ENCODE measurements at places on chromosomes 1 and 21.
A peak's percentile ranks its signal among the peaks of the same experiment; 100 is the strongest.

- no peak for DNase-seq
Measured at GRCh38 chr1:87497380-87498203, 168.9 kb downstream of the LMO4 start.

- no peak for DNase-seq
Measured at GRCh38 chr1:234722904-234723720, 113.1 kb upstream of the IRF2BP2 start.

GRCh38 chr1:109475261-109475660 is 8.4 kb upstream of the ATXN7L2 start:
- no peak for DNase-seq

- DNase-seq, result no peak
Measured at GRCh38 chr1:32639489-32640075, 10.8 kb downstream of the ZBTB8OS start.

DNA sequence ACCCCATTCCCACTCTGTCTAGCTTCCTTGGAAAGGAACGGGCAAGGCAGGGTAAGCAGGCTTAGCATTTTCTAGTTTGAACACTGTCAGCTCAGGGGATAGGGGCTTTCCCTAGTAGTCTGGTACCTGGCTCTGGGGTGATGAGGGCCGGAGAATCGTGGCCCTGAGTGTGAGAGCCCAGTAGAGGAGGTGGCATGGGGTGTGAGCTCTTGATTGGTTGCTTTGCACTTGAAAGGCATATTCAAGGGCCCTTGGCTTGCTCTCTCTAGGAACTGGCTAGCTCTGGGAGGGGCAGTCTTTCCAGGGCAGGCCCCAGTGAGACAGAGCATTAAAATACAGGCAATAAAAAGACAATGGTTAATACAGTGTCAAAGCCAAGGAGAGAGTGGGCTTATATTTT is 10.8 kb upstream of the EXTL1 start:
- DNase-seq, result no peak

DNA sequence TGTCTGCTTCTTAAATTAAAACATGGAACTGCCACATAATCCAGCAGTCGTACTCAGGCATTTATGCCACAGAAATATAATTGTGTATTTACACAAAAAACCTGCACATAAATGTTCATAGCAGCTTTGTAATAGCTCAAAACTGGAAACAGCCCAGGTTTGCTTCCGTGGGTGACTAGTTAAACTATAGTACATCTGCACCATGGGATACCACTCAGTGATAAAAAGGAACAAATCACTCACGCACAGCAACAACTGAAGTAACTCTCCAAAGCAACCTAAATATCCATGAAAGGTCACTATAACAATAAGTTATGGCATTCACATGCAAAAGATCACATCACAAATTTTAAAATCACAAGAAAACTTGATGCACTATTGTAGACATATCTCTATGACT is 64.4 kb downstream of the KCNT2 start:
- DNase-seq, result no peak

DNA sequence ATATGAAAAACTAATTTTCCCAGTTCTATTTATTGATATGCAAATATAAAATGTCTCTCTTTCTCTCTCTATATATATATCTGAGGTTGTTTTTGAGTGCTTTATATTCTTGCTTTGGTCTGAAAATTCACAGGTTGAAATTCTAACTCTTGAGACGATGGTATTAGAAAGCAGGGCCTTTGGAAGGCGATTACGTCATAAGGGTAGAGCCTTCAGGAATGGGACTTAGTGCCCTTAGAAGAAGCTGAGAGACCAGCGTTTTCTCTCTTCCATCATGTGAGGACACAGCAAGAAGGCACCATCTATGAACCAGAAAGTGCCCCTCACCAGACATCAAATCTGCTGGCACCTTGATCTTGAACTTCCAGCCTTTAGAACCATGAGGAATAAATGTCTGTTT is 57.4 kb upstream of the PAXBP1 start:
- DNase-seq, result no peak

DNA sequence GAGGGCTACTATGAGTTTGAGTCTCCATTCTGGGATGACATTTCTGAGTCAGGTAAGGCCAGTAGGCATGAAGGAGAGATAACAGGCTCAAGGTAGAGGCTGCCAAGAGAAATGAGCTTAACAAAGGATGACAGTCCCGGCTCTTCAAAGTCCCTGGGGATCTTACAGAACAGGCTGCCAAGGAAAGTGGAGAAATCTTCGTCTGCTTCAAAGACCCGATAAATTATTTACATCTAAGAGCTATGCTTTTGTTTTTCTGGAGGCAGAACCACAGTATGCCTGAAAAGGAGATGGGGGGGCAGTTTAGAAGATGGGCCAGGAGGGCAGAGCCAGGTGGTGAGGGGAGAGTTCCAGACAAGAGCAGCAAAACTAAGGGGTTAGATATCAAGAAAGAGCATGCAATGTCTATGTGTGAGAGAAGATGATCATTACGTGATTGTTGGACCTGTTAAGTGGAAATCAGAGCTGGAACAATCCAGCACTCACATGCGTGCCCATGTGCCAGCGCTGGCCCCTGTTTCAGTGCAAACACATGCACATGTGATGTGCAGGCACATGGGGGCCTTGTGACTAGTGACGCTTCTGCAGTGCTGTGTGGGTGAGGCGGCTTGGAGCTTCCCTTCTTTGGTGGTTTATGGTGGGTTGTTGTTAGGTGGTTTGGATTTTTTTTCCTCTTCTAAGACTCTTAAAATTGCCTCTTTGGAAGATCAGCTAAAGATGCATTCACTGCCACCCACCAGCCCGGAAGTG is 25.7 kb downstream of the CAMK1G start:
- DNase-seq, result no peak

GRCh38 chr1:208747979-208748378 is 503.8 kb upstream of the PLXNA2 start:
- DNase-seq, result no peak

- DNase-seq, result no peak
Measured at GRCh38 chr21:25457411-25457810, 149.9 kb downstream of the MRPL39 start.

- DNase-seq, result peak; percentile 6
Measured at GRCh38 chr1:160428655-160429054, 28.3 kb downstream of the VANGL2 start.

DNA sequence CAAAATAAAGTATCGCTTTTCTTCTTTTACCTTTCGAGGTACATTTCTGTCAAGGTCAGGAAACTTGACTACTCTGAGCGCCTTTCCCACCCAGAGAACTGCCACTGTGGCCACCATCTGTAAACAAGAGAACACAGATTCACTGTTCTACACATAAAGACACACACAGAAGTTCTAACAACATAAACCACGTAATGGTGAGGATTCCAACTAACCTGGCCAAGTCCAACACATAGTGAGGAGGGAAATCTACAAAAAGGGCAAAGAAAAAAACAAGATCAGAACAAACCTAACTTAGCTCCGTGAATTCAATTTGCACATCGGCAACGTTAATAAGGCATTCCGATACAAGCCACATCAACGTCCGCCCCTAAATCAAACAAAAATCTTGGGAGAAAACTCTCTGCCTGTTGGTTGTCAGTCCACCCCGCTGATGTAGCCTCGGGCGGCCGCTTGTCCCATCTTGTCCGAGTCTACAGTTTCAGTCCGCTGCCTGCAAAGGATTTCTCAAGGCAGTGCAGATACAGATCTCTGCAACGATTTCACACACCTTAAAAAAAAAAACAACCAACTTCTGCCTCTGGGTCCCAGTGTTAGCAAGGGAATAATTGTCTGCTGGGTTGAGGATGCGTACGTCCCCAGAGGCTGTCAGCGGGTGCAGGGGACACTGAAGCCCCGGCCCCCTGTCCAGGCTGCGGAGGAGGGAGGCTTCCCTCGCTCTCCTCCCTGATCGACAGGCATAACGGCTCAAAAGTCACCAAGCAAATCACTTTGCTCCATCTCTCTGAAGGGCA is 1.0 kb downstream of the SLC35D1 start:
- peak; percentile 5 for DNase-seq

DNA sequence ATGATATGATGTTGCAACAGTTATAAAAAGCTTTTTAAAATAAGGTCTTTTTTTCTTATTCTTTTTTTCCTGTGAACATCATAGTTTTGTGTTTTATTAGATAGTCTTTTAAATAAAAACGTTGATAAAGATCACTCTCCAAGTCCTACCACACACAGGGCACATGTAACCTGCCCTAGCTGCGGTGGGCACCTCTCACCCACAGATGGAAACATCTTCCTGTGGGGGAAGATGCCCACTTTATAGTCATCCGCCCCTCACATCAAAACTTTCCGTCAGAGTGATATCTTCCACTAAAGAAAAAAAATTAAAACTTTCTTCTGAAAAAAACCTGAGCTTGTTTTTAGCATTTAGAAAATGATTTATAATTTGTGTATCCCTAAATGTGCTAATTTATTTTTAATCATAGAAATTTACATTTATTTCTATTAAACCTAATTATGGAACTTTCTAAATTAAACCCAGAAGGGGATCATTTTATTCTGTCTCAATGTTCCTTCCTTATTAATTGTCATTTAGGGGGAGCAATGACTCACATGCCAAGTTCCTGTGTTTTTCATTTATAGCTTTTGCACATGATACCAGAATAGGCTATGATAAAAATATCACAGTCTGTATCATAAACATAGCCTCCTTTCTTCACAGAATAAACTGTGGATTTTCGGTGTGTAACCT is 24.7 kb downstream of the TNFRSF9 start:
- DNase-seq, result no peak

DNA sequence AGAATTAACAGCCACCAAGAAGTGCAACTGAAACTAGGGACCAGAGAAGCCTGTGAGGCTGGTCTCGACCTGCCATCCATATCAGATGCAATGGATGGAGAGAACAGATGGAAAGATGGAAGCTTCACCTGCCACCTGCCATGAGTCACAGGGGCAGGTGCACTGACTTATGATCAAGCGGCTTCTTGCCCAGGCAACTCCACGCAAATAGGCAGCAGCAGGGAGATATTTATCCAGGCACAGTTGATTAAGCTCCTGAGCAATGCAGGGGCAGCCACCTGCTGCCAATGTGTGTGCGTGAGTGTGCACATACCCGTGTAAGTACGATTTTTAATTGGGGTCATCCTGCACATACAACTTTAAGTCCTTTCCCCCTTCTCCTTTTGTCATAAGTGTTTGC is 174.2 kb downstream of the PTPRU start:
- DNase-seq, result no peak

DNA sequence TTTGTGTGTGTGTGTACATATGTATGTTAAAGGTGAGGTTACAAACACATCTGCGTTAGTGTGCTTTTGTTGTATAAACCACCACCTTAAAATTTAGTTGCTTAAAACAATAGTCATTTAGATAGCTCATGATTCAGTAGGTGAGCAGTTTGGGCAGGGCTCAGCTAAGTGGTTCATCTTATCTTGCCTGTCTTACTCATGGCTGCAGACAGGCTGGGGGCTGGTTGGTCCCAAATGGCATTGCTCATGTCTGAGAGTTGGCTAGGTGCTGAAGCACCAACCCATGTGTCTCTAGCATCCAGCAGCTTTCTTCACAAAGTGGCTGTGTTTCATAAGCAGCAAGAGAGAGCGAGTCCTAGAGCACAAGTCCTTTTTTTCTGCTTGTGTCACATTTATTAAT is 91.4 kb downstream of the MACF1 start:
- no peak for DNase-seq

DNA sequence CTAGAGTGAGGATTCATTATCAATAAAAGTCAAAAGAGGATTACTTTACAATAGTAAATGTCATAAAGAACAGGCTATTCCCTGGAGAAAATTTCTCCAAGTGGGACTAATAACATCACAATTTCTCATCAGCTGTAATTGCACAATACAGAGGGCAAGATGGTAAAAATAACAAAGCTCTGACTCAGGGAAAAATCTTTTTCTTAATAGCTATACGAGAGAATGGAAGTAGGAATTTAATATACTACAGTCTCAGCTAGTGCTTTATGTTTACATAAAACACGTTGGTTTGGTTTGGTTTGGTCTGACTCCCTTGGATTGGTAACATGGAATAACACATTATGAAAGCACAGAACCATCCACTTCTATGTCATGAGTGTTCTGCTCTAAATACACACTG is 397.6 kb downstream of the LRRIQ3 start:
- no peak for DNase-seq

DNA sequence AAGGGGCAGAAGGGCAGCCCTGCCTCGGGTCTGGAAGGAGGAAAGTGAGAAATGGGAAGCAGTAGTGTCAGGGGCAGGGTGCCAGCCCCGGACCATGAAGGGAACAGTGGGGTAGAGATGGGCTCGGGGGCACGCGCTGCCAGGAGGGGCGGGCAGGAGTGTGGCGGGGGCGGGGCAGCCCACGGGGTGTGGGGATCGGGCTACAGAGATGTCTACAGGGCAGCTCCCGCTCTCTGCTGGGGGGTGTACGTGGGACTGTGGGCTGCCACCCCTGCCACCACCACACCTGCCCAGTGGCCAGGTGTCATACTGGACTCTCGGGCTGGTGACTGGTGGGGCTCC is 7.4 kb downstream of the ARHGEF16 start:
- DNase-seq, result no peak

- DNase-seq, result no peak
Measured at GRCh38 chr1:7786795-7787194, 2.7 kb downstream of the PER3 start.

DNA sequence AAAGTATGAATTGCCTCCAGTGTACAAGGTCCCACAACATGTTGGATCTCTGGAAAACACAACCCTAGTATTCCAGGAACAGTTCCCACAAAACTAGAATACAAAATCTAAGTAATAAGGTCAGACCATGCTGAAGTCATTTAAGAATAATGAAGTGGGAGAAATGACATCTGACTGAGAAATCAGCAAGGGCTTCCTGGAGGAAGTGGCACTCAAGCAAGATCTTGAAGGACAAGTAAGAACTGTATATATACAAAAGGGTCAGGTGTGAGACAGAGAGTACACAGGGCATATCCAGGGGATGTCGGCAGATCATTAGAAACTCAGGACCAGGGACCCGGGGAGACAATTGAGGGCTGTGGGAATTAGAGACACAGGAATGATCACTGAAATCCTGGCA is 18.7 kb downstream of the MIS18A start:
- DNase-seq, result no peak

DNA sequence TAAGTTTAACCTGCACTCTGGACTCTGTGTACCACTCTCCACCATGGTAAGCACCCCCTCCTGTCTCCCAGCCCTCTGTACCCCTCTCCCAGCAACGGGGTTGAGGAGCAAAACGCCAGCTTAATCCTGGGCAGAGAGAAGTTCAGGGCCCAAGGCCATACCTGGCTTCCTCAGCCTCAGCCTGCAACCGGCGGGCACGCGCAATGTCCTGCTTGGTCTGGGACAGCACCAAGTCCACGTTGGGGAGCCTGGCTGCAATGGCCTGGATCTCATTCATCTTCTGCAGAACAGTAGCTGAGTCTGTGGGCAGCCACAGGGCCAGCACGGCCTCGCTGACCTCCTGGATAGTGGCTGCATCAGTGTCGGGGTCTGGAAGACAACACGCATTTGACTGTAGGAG is 33.9 kb downstream of the LAMB3 start:
- DNase-seq, result no peak

DNA sequence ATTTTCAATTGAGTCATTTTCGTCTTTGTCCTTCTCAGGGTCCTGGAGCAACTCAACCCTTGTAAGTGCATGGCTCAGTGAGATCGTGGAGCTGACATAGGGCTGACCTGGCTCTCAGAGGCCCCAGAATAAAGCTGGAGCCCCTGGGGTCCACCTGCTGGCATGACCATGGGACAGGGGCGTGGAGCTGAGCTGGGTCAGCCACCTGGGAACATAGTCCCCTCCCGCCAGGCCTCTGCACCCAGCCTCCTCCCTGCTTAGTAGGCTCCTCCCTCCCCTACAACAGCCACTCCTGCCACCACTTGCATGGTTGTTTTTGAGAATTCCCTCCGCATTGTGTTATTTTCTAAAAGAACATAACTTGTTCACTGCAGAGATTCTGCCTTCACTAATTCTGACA is 3.1 kb upstream of the RIPK4 start:
- no peak for DNase-seq

GRCh38 chr1:53197291-53198200 is 922 bp downstream of the CPT2 start:
- DNase-seq, result no peak
